Bronchial epithelial cell (primary cell): ENCODE measurements at places on chromosomes 12 and 14. TPM values are rescaled to one million over a fixed set of nuclear protein-coding genes. Genes with fewer than 3 reads are reported as not detected.

GRCh38 chr14:54890788-54891187 lies 11.8 kb downstream of the GCH1 start:
- no peak for DNase-seq

GRCh38 chr14:77220246-77221017 lies 38.8 kb downstream of the TMEM63C start:
- DNase-seq: no peak

CCDC38 gene
- total RNA-seq: 0.13 TPM in 1 of 2 replicates, not detected in the other

- DNase-seq: no peak
Observed at GRCh38 chr14:31037709-31038221, 11.6 kb upstream of the STRN3 start.
